ENCODE measurements at places on chromosomes 5 and 9. TPM values are rescaled to one million over a fixed set of nuclear protein-coding genes. Genes with fewer than 3 reads are reported as not detected.

The PCDHA2 gene
- 0.03 TPM for total RNA-seq

The COL5A1 gene
- total RNA-seq = 33.0 TPM

The STK32A gene
- total RNA-seq = 0.22 TPM

The ANKRD34B gene
- total RNA-seq = 0.07 TPM

The SPINK13 gene
- not detected for total RNA-seq

The SOX30 gene
- total RNA-seq = 0.07 TPM

The PRDM9 gene
- not detected for total RNA-seq

The NSA2 gene
- total RNA-seq = 140 TPM

The BTNL8 gene
- total RNA-seq = not detected

The PAEP gene
- 0.27 TPM for total RNA-seq

The TLX3 gene
- total RNA-seq = not detected

The NUTM2F gene
- not detected for total RNA-seq

The FOXI1 gene
- not detected for total RNA-seq

The DOCK8 gene
- total RNA-seq = 0.32 TPM

The PCDHA10 gene
- total RNA-seq = not detected

The PLPPR1 gene
- total RNA-seq = not detected

The PCDHAC2 gene
- total RNA-seq = 2.6 TPM

The FBP2 gene
- not detected for total RNA-seq

The GLIPR2 gene
- 11.2 TPM for total RNA-seq

The FAM151B gene
- total RNA-seq = 1.8 TPM

The KLF4 gene
- 13.3 TPM for total RNA-seq

The MIGA2 gene
- total RNA-seq = 11.7 TPM

The BAAT gene
- 0.58 TPM for total RNA-seq

The IL4 gene
- total RNA-seq = not detected

The IDNK gene
- 6.5 TPM for total RNA-seq

The PCDHB2 gene
- 4.1 TPM for total RNA-seq

The PCDH1 gene
- total RNA-seq = 1.7 TPM

The NRARP gene
- total RNA-seq = 5.9 TPM

The SEC24A gene
- 14.7 TPM for total RNA-seq

The MAN2A1 gene
- total RNA-seq = 15.0 TPM

The S1PR3 gene
- 32.4 TPM for total RNA-seq

The SLC45A2 gene
- total RNA-seq = not detected

The SPATA31A3 gene
- not detected for total RNA-seq

The HARS2 gene
- total RNA-seq = 38.1 TPM

The PLCXD3 gene
- total RNA-seq = 0.31 TPM

The GABRB2 gene
- total RNA-seq = not detected

The MORN5 gene
- not detected for total RNA-seq

The C7 gene
- total RNA-seq = not detected

The WDR31 gene
- total RNA-seq = 1.1 TPM
